Activated CD8-positive, alpha-beta memory T cell treated with anti-CD3 and anti-CD28 coated beads, Interleukin-2, amount 50 U/mL, for 4 hours (primary cell): ENCODE measurements at places on chromosomes 11 and 22.

DNA sequence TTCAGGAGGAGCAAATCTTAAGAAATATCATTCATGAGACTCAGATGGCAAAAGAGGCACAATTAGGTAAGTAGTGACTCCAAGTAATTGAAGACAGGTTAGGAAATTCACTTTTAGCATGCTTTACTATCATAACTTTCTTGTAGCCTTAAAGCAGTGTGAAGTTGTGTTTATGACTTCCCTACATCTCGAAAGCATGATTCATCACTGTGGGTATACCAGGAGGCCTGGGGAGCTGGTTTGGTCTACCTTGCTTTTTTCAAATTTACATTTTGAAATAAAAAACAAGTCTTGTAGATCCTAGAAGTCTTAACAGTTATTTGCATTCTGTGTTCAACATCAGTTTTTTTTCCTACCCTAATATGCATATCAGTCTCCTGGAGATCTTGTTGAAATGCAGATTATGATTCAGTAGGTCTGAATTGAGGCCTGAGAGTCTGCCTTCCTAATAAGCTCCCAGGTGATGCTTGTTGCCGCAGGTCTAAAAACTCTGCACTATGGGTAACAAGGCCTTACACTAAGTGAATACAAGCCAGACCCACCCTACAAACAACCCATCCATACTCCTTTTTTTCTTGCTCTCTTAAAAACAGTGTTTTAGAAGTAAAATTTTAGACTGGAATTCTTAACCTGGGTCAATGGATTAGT lies 41.4 kb downstream of the TTC17 start:
- DNase-seq, result no peak

- DNase-seq, result no peak
Observed at GRCh38 chr11:2122222-2122906, 16.8 kb downstream of the IGF2 start.

DNA sequence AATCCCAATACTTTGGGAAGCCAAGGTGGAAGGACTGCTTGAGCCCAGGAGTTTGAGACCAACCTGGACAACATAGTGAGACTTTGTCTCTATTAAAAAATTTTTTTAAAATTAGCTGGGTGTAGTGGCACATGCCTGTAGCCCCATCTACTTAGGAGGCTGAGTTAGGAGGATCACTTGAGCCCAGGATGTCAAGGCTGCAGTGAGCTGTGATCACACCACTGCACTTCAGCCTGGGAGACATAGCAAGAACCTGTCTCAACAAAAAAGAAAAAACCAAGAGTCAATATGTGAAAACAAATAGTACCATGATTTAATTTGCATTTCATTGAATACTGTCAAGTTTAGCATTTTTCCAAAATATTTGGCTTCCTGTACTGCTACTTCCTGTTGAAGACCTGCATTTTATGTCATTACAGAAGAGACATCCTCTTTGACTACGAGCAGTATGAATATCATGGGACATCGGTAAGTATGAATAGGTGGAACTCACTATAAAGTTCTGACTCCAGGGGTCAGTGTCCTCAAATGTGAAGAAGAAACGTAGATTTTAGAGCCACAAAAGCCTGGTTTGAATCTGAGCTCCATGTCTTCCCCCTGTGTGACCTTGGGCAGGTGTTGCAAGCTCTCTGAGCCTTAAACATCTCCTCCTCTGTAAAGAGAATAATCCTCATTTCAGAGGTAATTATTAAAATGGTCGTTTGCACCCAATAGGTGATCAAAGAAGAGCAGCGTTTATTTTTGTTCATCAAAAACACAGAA lies 16.0 kb downstream of the CDC45 start:
- no peak for DNase-seq

DNA sequence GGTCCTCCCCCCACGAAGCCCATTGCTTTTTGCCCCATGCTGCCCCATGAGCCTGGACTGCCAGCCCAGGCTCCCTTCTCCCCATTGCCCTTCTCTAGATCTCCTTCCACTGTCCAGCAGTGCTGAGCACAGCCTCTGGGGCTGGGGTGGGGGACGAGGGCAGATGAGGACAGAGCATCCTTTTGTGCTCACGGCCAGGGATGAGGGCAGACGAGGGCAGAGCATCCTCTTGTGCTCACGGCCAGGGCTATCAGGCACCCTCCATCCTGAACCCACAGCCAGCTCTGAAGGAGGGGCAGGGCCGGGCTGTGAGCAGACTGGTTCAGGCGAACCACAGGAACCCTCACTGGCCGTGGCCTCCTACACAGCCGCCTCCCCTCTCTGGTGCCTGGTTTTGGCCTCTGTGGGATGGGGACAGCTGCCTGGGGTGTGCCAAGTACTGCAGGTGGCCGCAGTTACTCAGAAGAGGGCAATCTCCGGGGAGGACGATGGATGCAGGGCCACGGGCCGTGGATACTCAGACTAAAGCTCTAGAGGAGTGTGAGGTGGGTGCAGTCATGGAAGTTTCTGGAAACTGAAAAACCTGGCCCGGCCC lies 1258.8 kb downstream of the BRD1 start:
- DNase-seq, result no peak

GRCh38 chr11:132665205-132665604 lies 867.1 kb downstream of the OPCML start:
- DNase-seq, result no peak

DNA sequence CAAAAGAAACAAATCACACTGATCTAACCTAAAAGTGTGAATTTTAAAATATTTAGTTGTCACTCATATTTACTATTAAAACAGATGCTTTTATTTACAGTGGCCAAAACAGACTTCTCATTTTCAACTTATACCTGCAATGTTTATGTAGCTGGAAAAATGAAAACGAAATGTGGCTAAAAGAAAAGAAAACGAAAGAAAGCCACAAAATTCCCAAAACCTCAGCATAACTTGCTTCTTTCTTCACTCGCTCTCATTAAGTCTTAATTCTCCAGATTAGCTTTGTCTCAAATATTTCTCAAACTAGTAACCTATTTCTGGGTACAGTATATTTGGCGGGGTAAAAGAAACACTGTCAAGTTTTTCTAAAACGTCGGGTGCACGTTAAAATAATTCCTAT lies 693 bp downstream of the CSTF3 start:
- no peak for DNase-seq

DNA sequence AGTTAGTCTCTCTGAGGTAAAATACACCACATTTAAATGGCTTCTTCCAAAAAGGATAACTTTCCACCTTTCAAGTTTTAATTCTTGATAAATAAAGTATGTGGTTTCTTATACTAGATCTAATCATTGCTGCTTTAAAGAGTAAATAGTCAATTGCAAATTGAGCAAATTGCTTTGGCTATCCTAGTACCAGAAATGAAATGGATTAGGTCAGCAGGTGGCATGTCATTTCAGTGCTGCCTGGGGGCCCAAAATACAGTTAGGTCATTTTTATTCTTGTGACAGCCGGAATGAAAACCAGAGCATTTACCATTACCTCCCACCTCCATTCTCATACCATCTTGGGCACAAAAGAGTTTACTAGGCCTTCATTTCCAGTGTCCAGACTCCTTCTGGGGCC lies 70.2 kb downstream of the PHF21A start:
- DNase-seq, result no peak

- no peak for DNase-seq
Observed at GRCh38 chr11:29125606-29126005, 891.2 kb downstream of the KCNA4 start.

DNA sequence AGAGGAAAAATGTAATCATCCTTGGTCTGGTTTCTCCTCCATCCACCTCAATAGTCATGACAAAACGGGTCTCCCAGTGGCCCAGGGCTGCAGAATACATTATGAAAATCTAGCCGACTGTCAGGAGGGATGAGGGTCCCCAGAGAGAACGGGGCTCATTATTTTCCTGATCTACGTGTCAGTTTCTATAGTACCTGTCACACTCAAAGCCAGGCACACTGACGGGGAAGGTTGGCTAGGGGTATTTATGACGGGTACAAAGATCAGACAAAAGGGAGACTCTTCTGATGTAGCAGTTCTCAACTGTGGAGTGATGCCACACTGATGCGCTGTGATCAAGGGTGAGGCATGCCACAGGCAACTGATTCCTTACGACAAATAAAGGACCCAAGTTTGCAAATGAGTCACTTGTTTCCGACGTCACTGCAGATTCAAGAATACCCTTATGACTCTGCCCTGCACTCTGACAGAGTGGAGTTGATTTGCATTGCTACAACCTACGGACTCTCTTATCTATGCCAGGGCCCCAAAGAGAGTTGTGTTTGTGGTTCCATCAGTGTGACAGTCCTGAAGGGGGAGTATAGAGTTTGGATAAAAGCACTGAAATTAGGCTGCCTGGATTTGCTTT lies 188.2 kb upstream of the TBCEL start:
- no peak for DNase-seq

DNA sequence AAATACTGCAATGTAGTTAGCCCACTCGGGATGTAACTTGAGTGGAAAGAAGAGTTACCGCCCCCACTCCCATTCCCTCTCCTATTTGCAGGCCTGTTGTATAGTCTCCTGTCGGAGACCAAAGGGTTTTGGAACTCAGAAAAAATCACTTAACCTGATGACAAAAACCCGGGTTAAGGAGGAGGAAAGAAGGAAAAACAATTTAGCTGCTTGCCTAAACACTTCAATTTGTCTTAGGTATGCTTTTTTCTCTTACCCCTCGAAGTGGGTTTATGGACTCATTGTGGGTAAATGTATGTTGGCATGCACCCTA lies 2.2 kb downstream of the YAP1 start:
- DNase-seq, result no peak

- no peak for DNase-seq
Observed at GRCh38 chr22:26439559-26439958, 10.5 kb downstream of the ASPHD2 start.

DNA sequence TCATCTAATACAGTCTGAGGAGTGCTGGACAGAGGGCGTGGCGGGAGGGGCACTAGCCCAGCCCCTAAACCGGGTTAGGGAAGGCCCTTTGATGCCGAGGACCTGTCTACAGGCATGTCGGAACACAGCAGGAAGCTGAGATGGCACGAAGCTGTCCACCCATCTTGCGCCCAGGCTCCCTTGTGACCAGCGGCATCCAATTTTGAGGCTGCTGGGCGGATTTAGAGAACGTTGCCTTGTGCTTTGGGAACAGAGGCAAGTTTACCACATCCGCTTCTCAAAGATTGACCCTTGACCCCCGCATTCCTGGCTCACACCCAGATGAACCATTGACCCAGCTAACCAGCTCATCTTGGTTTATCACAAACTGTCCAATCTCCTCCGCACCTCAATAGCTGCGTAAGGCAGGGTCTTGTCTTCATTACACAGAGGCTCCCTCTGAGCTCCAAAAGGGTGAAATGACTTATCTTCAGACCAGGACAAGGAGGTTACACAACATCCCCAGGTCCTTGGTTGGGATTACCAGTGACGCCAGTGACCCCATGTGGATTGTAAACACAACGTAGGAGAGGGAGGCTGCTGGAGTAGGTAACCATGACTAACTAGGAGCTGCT lies 4.5 kb downstream of the FAM83F start:
- no peak for DNase-seq

- no peak for DNase-seq
Observed at GRCh38 chr11:120011836-120012235, 126.1 kb downstream of the TRIM29 start.

- DNase-seq, result no peak
Observed at GRCh38 chr22:39024519-39025308, 3.8 kb downstream of the APOBEC3D start.
